ENCODE measurements at places on chromosomes 16 and 17.

DNA sequence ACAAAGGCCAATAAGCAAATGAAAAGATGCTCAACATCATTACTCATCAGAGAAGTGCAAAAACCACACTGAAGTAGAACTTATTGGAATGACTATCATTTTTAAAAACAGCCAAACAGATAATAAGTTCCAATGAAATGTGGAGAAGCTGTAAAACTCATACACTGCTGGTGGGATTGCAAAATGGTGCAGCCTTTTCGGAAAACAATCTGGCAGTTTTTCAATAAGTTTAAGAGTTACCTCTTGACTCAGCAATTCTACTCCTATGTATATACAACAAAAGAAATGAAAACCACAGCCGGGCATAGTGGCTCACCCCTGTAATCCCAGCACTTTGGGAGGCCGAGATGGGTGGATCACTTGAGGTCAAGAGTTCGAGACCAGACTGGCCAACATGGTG is 49.3 kb downstream of the AKAP10 start:
- no peak for DNase-seq

DNA sequence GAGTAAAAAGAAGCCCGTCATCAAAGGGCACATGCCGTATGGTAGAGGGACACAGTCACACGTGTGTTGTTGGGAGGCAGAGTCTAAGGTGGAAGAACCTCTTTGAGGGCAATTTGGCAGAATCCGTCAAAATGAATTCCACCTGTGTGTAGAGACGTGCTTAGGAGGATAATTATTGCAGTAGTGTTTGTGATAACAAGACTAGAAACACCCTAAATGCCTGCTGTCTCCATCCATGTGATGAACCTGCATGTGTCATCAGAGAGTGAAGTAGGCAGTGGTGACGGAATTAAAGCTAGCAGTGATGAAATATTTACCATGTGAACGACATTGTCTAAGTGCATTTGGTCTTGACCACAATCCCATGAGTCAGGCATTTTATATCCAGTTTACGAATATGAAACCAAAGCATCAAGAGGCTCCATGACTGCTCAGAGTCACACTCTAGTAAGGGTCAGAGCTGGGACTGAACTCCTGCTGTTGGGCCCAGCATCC is 61.3 kb upstream of the ADORA2B start:
- no peak for DNase-seq

GRCh38 chr16:1825381-1825863 is 1.2 kb downstream of the HAGH start:
- no peak for DNase-seq

DNA sequence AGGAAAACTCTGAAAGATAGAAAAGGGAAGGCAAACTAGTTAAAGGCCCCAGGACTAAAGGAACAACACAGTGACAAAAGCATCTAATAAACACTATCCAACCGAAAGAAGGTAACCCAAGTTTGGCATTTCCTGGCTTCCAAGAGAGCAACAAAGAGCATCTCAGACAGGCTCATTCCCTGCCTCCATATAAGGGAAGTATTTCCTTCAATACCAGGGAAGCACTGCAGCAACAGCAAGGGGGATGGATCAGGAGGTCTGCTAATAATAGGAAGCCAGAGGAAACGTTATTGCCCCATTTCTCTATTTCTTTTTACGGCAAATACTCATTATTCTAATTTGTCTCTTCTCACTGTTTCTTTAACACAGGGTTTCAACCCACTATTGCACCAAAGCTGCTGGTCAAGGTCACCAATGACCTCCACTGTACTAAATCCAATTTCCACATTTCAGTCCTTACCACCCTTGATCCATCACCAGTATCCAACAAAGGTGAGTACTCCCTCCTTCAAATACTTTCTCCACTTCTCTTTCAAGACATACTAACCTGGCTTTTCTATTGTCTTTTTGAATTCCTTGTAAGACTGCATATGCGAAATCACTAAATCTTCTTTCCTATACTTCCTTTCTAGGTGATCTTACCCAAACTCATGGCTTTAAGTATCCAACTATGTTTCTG is 86.1 kb downstream of the KANSL1 start:
- DNase-seq, result no peak

DNA sequence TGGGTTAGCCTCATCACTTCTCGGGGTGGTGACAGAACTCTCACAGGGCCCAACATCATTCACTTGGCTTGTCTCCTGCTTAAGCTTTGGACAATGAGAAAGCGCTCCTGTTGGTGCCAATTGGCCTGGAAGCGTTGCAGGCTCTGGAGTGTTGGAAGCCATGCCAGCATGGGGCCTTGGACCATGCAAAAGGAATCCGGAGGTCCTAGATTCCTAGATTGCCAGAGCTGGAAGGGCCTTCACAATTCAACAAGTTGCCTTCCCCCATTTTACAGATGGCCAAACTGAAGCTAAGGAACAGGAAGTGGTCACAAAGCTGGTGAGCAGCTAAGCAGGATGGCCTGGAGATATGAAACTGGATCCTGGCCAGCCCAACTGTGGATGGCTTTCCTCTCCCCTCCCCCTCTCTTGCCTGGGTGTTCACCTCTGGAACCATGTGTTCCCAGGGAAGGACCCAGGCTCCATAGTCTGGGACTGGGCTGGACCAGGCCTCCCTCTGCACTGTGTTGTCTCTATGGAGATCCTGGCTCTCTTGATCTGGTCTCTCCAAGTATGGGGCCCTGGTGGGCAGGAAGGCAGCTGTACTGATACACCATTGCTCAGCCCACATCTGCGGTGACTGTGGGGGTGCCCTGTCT is 6.0 kb upstream of the IGFBP4 start:
- DNase-seq, result no peak

DNA sequence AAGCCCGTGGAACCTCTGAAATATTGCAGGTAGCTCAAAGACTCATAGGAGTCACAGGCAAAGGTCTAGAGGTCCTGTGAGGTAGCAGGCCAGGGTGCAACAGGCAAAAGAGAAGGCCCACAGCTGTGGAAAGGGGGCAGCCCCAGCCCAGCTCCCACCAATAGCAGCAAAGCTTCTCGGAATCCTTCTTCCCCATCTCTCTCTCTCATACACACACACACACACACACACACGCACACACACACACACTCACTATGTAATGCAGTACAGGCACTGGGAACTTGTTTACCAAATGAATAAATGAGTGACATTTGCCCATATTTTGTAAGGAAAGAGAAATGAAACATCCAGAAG is 16.8 kb upstream of the SUPT4H1 start:
- DNase-seq, result no peak

DNA sequence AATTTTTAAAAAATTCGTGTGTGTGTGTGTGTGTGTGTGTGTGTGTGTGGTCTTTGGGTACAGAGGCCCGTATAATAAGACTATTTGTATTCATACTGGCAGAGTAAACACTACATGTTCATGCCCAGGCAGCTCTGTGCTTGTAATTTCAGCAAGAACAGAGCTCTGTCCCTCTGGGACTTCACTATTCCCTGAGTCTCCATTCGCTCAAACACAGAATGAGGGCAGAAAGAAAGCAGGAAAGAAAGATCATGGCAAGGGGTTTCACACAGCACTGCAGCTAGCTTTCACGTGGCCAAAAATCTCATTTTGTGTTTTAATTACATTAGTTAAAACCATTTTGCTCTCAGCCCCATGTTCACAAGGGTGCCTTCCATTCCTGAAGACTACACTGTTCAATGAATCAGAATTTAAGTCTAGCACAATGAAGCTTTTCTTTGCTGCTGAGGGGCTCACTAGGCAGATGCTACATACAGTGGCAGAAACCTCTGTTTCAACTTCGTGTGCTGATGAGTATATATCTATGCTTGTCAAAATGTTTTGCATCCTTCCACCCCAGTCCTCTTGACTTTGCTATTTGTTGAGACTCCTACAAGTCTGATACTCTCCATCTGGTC is 198.4 kb upstream of the C17orf78 start:
- DNase-seq, result no peak

- no peak for DNase-seq
These were observed 57.8 kb downstream of the ENGASE start for GRCh38 chr17:79132271-79133064.

DNA sequence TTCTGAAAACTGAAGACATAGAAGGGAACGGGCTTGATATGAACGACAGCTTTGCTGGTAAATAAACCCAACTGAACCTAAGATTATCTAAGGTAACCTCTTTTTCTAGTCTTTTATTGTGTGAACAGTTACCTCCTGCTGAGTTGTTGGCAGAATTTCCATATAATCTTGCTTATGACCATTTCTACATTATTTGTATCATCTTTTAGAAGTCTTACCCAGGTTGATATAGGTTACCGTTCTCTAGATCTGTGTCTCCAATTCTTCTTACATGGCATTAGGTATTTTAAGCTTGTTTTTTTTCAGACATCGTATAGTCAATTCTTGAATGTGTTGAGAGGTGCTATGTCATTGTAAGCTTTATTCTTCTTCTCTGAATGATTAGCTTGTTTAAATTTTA is 24.3 kb downstream of the TTC19 start:
- DNase-seq, result no peak

GRCh38 chr17:40726919-40727318 is 23.4 kb upstream of the KRT24 start:
- DNase-seq, result no peak

DNA sequence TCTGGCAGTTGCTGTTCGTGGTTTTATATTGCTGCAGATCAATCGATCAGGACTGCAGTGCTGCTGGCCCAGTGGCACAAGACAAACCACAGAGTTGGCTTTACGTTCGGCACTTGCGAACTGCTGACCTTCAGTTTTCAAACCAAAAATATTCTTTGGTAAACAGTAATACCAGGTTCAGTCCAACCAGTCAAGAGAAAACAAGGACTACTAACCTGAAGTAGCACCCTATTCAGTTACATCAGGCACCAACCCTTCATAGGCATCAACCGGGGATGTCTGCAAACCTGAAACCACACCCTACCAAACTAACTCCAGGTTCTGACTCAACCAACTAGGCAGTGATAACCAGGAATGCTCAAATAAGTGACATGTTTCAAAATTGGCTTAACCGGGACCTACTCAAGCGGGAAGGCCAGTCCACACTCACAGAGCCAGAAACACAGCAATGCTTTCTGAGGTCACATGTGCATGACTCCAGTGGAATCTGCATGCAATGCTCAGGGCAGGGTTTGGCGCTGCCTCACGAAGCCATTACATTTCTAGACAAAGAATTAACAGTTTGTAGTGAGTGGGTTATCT is 91.1 kb downstream of the SMG6 start:
- no peak for DNase-seq

DNA sequence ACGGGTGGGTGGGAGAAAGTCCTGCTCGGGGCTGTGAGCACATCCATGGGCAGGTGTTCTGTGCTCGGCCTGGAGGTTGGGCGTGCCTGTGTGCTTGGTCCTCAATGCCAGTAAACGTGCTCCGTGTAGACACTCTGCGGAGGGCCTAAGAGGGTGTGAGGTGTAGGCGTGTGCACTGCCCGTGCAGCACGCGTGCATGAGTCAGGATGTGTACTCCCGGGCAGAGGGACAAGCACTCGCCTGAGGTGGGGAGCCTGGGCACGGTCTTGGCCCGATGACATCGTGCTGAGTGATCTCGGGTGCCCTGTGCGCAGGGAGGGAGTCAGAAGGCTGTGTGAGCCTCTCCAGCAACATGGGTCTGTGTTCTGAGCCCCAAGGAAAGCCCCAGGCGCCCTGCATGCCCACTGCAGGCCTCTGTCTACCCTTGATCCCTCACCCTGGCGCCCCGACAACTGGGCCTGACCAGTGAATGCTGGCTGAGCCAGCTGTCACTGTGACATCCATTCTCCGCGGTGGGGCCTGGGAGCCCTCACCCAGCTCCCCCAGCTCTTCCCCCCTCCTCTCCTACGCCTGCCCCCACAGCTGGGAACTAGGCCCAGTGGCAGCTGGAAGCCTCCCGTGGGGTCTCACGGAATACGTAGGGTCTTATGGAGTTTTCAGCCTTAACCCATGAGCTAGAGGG is 23.5 kb upstream of the NXPH3 start:
- no peak for DNase-seq

DNA sequence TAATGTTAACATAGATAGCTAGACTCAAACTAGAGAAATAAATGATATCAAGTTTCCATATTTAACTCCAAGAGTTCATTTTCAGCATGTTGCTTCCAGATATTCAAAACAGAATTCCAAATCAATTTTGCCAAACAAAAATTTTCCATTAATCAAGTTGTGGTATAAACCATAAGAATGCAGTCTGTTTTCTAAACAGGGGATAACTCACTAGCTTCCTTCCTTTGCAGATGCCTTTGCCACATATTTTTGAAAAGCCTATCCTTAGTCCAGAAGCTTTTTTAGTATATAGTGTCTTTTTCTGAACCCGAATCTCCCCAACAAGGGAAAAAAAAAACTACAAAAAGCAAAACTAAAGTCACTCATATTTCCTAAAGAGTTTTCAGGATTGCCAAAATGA is 61.5 kb downstream of the HELZ start:
- DNase-seq, result no peak

DNA sequence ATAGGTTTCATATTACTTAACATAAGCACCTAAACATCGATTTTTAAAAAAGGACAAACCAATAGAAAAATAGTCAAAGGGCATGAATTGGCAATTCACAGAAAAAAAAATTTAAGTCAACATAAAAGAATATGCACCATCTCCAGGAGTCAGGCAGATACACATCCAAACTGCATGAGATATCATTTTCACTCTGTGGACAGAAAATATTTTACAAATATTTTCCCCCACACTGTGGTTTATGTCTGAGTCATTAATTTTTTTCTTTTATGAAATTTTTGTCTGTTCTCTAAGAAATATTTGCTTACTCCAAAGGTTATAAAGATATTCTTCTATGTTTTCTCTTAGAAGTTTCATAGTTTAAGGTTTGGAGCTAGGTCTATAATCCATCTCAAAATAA is 74.4 kb upstream of the DNAH17 start:
- no peak for DNase-seq

DNA sequence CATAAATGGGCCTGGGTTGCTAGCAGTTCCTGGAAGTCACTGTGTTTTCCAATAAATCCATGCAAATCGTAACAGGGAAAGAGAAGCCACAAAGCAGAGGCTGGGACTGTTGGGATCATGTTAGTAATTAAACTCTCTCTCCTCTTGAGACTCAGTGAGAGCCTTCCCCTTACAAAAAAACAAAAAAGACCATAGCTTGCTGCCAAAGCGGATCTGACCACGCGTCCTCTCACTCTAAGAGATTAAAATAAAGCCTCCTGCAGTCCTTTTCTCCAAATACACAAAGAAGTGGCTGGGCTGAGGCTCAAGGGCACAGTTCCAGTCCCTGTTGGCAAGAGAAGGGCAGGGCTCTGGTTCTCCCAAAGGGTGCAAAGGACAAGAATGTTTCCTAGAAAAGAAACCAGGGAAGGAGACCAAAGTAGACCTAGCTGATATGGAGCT is 38.5 kb downstream of the PIGL start:
- DNase-seq, result no peak

GRCh38 chr16:81866820-81867440 is 87.8 kb downstream of the PLCG2 start:
- DNase-seq, result no peak

All from WTC11 (cell line).